ENCODE measurements at places on chromosomes 6 and 20. TPM values are rescaled to one million over a fixed set of nuclear protein-coding genes. Genes with fewer than 3 reads are reported as not detected.

Gene MUCL3
- 0.07 TPM for polyA plus RNA-seq

Gene ADAT2
- polyA plus RNA-seq = 11.2 TPM

Gene ZNF311
- polyA plus RNA-seq = 6.3 TPM

Gene PHF10
- polyA plus RNA-seq = 119 TPM

Gene PPP1R16B
- polyA plus RNA-seq = 8.8 TPM

Gene EEF1A2
- 1.6 TPM for polyA plus RNA-seq

Gene OR2J3
- not detected for polyA plus RNA-seq

Gene KCNK17
- polyA plus RNA-seq = 0.14 TPM

Gene KCNK5
- polyA plus RNA-seq = 9.3 TPM

Gene SLPI
- not detected for polyA plus RNA-seq

Gene NKX2-4
- polyA plus RNA-seq = not detected

Gene TXLNB
- 1.2 TPM for polyA plus RNA-seq

Gene MOXD1
- 261 TPM for polyA plus RNA-seq

Gene SLC13A3
- polyA plus RNA-seq = 24.9 TPM

Gene OPRL1
- polyA plus RNA-seq = 0.69 TPM

Gene OGFR
- 23.9 TPM for polyA plus RNA-seq

Gene DDAH2
- 162 TPM for polyA plus RNA-seq

Gene SIRPA
- polyA plus RNA-seq = 24.6 TPM

Gene GABRR2
- 1.1 TPM for polyA plus RNA-seq

Gene TMEM14B
- polyA plus RNA-seq = 105 TPM

Gene SDC4
- polyA plus RNA-seq = 163 TPM

Gene CD40
- polyA plus RNA-seq = 5.9 TPM

Measured in right renal cortex interstitium (tissue), 3 donors.